Activated CD4-positive, alpha-beta T cell treated with anti-CD3 and anti-CD28 coated beads, Interleukin-2, amount 50 U/mL, for 24 hours (primary cell): ENCODE measurements at places on chromosomes 11 and 22.

GRCh38 chr11:118448294-118448693, 12.0 kb downstream of the KMT2A start:
- DNase-seq, result no peak

DNA sequence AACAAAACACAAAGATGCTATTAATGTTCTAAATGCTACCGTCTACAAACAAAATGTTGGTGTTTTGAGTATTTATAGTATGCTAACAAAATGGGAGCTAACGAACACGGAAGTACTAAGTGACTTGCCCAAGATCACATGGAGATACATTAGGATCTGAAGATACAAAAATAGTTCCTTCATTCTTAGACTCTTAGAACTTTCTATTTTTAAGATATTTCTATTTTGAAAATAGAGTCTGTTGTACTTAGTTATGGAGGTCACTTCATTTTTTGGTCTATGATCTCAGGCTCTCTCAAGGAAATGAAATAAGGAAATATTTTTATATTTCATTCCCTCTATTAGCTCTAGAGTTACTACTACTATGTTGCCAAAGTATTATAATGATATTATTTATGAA, 64.2 kb downstream of the APOL5 start:
- no peak for DNase-seq

- DNase-seq, result no peak
Measured at GRCh38 chr22:27868732-27869282, 50.2 kb downstream of the PITPNB start.

DNA sequence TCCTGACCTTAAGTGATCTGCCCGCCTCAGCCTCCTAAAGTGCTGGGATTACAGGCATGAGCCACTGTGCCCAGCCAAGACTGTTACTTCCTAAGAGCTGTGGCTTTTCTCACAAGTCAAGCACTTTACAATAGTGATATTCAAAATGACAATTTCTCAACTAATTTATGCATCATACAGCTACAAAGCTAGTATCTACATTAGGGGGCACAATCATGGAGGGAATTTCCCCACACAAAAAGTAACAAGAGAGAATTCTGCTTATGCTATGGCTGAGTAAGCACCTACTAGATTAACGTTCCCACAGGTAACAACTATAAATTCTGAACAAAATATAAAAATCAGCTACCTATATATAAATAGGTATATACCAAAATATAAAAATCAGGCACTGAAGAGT, 72.7 kb downstream of the SBF2 start:
- no peak for DNase-seq

DNA sequence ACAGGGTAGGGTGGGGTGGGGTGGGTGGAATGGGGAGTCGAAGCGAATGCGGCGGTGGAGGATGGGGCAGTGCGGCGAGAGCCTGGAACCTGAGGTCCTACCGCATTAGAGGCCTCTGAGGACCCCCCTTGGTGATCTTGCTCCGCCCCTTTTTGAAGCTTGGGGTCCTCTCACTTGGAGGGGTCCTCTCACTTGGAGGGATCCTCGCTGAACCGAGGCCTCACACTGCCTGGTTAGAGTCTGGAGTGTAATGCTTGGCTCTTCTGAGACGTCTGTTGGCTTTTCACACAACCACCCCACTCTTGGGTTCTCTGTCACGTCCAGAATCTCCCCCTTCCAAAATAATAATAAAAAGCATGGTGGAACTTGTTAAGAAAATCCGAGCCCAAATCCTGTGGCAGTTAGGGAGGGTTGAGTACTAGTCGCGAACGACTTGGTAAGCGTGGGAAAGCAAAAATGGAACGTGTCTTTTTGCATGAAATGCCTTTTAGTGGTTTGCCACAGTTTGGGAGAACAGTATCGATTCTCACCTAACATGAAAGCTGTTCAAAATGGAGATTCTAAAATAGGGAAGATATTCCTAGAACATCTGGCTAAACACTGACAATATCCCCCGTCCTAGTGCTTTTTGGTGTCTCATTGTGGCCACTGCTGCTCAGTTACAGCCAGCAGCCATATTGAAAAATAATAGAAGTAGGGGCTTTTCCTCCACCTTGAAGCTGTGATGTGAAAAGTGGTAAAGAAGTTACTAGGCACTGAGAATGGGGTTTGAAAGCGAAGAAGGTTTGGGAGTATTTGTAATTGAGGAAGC, 822 bp downstream of the RBX1 start:
- DNase-seq, result no peak

DNA sequence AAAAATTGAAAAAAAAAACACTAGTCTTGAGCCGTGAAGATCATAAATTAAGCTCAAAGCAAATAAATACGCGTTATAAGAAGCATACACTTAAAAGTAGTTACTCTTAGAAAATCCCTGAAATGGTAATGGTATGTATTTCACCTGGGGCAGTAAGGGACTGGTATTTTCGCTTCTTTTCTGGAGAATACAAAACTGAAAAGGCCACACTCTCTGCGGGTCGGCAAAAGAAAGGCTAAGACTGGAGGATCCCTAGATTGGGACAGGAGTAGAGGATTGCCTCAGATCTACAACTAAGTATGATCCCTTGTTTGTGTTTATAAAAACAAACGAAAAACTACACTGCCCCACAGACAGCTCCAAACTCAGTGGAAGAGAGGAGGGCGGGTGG, 617 bp downstream of the TSG101 start:
- no peak for DNase-seq

DNA sequence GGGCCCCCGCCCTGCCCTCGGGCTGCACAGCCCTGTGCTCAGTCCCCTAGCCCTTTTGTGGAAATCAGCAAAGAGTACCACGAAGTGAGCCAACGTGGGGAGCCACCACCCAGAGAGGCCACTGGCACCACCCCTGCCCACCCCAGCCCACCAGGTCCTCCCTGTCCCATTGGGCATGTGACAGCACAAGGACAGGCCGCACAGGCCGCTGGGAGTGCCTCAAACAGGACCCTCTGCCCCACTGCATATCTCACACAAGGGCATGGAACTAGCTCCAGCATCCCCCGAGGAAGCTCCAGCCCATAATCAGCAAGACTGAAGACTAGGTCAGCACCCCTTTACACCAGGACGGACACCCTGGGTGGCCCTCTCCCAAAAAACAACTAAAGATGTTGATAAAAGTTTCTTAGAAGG, 29.7 kb downstream of the GNB1L start:
- no peak for DNase-seq

- no peak for DNase-seq
Measured at GRCh38 chr22:18966748-18967147, 30.7 kb upstream of the PRODH start.

DNA sequence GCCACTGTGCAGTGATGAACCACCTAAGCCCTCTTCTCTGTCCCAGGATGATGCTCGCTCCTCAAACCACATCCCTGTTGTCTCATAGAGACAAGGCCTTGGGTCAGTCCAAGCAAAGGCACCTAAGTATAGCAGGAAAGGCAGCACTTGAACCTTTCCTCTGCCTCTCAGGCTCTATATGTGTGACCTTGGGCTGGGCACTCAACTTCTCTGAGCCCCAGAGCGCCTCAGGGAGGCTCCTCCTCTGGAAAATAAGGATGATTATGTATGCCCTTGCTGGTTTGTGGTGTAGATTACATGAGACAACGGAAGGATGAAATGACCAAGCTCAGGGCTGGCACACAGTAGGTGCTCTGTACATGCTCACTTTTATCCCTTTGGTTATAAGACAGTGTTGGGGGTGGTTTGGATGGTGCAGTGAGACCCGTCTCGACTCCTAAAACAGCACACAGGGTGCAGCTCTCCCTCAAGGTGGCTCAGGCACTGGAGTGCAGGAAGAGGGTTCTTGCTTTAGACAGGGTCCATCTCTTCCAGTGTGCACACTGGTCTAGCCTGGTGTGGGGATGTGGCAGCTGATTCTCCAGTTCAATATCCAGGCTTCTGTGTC, 40.2 kb upstream of the ACCSL start:
- DNase-seq, result no peak

DNA sequence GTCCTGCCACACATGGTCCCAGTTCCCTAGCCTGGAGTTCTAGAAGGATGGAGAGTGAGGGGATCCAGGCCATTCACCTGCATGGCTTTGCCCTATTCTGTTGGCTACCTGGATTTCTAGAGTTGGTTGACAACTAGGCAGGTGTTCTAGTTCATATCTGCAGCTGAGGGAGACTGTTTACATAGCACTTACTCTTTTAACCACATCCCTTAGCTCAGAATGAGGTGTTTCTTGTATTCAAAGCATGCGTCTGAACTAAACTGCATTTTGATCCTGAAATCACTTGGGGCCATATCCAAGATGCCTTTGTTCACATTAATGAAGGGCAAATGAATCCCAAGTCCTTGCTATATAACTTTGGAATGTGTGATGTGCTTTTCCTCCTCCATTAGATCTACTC, 60.9 kb downstream of the SYT13 start:
- DNase-seq, result no peak

- no peak for DNase-seq
Measured at GRCh38 chr11:134030853-134031252, 38.0 kb upstream of the JAM3 start.

DNA sequence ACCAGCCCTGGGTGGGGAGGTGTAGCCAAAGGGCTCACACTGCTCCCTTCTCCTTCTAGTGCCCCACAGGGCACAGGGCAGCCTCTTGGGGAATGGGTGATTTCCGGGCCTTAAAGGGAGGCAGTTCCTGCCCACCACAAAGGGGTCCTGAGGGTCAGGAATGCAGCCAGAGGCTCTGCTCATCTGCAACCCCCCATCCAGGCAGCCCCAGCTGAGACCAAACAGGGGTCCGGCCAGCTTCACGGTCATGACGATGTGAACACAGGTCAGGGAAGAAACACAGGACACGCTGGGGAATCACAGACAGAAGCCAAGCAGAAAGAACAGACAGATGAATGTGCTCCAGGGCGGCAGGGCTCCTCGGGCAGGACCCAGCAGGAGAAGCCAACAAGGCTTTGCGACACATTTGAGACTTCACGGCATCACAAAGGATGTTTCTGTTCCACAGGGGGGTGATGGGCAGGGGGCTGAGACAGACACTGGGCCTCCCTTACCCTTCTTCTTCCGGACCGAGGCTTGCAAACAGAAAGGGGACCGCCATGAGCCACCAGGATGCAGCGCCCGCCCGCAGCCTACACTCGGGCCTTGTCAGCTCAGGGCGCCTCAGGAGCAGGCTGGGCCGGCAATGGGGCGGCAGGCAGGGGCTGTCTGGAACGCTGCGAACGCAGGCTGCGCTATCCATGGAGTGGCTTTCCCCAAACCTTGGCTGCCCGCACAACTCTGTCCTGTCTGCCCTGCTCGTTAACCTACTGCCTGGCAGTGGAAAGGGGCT, 101.9 kb downstream of the CTTN start:
- DNase-seq, result no peak

GRCh38 chr22:30607939-30608338, 965 bp downstream of the TCN2 start:
- DNase-seq, result no peak

DNA sequence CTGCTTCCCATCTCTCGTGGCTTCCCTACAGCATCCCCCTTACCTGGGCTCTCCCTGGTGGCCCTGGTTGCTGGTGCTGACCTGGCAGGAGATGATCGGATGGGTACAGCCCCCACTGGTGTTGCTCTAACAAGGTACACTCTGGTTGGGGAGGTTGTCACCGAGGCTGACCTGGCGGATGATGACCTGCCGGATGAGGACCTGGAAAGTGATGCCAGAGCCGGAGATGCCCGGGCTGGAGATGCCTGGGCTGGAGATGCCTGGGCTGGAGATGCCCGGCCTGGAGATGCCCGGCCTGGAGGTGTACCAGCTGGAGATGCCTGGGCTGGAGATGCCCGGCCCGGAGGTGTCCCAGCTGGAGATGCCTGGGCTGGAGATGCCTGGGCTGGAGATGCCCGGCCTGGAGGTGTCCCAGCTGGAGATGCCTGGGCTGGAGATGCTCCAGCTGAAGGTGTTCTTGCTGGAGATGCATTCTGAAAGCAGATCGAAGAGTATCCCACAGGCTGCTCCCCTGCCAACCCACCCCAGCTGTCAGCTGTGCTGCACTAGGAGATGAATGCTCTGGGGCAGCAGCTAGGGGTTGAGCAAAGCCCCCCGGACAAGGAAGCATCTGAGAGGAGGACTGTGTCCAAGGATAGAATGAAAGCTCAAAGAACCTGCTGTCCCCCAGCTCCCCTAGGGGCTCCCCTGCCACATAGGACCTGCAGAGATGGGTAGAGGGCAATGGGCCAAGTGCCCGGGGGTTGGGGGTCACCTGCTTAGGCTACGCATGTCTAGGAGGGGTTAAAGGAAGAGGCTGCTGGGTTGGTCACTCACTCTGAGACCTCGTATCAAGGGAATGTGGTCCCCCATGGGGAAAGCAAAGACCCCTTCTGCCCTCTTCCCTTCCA, 10.6 kb downstream of the TMPRSS13 start:
- no peak for DNase-seq

GRCh38 chr11:1487851-1488574, 1.4 kb upstream of the MOB2 start:
- DNase-seq, result no peak

DNA sequence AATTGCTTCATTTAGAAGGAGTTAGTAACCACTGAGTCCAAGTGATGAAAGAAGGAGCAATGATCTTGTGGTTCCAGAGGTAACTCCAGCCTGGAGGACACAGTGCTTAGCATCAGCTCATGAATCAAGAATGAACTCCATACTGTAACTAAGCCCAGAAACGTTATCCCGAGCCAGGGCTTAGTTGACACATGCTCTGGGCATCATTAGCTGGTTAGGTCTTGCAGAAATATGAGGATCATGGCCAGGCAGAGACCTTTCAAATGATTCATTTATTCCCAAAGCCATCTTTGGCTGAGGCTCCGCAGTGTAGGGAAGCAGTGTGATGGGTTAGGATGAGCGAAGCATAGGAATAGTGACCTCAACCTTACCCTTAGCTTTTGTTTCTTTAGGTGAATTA, 277.4 kb downstream of the FAM76B start:
- DNase-seq, result no peak

GRCh38 chr11:119025978-119026766, 4.5 kb downstream of the SLC37A4 start:
- no peak for DNase-seq

DNA sequence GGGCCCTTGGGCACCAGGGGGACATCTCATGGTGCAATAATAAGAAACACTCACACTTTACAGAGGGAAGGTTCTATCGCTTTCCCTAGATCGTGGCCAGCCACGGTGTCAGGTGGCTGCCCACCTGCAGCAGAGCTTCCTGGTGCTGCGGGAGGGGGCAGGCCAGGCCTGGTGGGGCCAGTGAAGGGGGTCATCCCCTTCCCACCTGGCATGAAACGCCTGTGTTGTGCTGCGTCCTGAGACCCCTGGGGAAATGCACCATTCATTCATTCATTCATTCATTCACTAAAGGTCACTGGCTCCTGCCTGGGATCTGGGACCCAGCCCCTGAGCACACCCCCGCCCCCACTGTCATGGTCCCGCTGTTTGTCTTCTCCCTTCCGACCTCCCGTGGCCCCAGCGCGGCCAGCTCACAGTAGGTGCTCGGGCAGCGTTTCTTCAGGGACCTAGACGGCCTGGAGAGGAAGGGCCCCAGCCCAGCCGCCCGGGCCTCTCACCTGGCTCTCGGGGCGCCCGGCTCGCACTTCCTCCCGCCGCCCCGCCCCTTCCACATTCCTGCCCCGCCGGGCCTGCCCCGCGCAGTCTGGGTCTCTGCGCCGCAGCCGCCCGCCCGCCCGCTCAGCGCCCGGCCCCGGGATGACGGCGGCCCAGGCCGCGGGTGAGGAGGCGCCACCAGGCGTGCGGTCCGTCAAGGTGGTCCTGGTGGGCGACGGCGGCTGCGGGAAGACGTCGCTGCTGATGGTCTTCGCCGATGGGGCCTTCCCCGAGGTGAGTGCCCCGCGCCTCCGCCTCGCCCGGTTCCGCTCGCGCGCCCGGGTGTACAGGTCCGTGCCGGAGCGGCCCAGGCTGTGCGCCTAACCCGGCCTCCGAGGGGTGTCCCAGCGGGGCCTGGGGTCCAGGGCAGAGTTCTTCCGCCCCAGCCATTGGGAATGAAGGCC, at the start of gene RHOD:
Gene RHOD (plus strand): TSS at position 581 of the 938 bp plus-strand sequence. CDS start 56 bp downstream, at position 637.
- DNase-seq, result no peak
